Cardiac fibroblast (primary cell): ENCODE measurements at places on chromosomes 2 and 18.

GRCh38 chr2:224570328-224570993 is 14.7 kb downstream of the CUL3 start:
- DNase-seq: peak; percentile 48

GRCh38 chr2:120486946-120487345 is 141.0 kb downstream of the INHBB start:
- no peak for DNase-seq

GRCh38 chr2:200138391-200139124 is 167.9 kb upstream of the SPATS2L start:
- DNase-seq: peak; percentile 16

GRCh38 chr18:10127729-10128128 is 213.9 kb downstream of the VAPA start:
- DNase-seq: no peak
